GF-D8 (cell line): ENCODE measurements at places on chromosomes 16 and 17.

DNA sequence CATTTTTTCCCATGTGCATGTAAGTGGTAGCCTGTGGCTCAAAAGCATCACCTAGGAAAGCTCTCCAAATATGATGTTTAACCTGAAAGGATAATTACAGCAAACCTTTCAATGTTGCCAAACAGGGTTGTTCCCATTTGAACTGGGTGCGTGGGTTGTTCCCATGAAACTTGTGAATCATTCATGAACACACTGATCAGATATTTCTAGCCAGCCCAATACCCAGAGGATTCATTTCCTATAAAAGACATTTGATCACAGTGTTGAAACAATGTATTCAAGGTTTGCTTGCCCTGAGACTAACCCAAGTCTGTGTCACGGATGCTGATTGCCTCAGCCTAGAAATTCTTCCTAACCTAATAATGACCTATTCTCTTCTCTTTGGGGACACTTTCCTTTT is 12.9 kb downstream of the KRT39 start:
- DNase-seq, result no peak

DNA sequence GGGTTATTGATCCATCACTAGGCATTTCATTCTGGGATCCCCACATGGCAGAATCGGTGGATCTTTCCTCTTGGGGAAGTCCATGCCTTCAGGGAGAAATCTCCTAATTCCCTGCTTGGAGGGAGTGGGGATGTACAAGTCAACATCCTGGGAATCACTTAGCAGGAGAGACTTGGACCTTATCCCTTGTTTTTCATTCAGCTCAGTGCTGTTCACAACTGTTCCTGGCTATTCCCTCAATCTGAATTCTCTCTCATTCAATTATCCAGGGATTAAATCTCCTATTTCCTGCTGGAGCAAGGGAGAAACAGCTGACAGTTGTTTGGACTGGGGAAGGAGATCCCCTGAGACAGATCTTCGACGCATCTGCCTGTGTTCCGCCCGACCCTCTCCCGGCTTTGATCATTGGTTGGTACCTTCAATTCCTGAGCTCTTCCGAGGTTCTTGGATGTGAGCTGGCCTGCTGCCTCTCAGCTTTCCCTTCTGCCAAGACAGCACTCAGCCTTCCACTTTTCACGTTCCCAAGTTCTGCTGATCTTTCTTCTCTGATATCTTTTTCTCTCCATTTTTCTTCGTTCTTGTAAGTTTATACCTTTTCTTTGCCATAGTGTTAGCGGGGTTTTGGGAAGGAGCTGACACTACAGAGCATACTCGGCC is 115.4 kb upstream of the GNAO1 start:
- DNase-seq, result no peak

DNA sequence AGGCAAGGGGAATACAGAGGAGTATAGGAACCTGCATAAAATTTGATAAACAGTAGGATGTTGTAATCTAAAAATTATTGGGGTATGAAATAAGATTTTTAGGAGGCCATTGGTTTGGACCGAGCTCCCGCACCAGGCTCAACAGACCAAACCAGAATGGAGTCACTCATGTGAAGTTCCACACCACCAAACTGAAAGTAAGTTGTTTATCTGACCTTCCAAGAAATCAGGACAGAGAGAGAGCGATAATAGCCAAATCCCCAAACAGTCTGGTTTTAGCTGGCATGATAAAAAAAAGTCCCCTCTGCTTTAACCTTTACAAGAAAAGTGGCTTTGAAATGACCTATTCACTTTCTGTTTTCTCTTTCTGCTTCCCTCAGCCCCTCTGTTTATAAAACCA is 45.7 kb upstream of the SIAH1 start:
- no peak for DNase-seq

DNA sequence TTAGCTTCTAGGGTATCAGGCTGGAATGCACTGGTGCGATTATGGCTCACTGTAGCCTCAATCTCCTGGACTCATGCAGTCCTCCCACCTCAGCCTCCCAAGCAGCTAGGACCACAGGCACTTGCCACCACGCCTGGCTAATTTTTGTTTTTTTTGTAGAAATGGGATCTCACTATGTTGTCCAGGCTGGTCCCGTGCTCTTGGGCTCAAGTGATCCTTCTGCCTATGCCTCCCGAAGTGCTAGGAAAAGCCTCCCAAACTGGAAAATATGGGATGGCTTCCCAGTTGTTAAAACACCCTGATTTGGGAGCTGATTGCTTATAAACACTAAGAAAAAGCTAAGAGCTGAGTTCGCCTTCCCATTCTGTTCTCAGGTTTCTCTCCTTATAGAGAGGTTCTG is 6.6 kb upstream of the ZNF263 start:
- DNase-seq, result no peak

GRCh38 chr16:71911121-71911520 is 15.8 kb downstream of the IST1 start:
- no peak for DNase-seq

GRCh38 chr16:65023802-65024201 is 98.1 kb downstream of the CDH11 start:
- no peak for DNase-seq

DNA sequence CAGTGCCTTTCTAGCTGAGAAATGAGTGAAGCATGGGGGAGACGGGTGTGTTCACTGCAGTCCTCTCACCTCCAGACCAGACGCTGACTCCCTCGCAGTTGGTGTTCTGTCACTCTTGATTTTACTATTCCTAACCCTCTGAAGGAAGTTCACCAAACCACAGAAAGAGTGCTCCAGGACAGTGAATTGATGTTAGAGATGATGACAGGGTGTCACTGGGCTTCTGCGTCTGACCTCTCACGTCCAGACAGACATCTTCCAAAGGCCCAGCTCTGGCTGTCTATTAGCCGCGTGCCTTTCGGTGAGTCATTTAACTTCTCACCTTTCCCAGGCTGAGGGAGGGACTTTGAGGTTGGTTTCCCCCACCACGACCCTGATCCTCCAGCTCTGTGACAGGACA is 8.2 kb downstream of the CRAMP1 start:
- no peak for DNase-seq

- no peak for DNase-seq
Measured at GRCh38 chr17:284676-285355, 67.8 kb downstream of the RPH3AL start.

DNA sequence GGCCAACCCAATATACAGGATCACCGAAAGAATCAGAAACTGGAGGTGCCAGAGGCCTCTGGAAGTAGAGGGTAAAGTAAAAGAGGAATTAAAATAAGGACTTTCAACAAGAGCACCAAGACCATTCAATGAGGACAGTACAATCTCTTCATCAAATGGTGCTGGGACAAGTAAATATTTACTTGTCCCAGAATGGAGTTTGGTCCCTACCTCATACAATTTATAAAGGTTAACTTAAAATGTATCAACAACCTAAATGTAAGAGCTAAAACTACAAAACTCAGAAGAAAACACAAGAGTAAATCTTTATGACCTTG is 56.5 kb downstream of the USP31 start:
- no peak for DNase-seq

DNA sequence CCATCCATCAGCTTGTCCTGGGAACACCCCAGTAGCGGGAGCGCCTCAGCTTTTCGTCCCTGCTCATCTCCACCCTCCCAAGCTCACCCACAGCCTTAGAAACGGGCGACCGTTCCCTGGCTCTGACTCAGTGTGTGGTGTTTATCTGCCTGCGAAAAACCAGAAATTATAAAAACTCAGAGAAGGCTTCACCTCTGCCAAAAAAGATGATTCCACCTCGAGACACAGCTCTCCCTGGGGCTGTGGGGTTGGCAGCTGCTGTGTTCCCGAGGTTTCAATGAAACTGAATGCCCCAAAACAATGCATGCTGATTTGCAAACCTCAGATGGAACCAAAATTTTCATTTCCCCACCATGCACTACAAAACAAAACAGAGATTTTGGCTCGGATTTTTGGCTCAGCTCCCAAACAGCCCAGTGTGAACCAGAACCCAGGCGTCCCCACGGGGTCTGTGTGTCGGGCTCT is 62.4 kb upstream of the MED9 start:
- no peak for DNase-seq

- no peak for DNase-seq
Measured at GRCh38 chr17:5485270-5486205, at the start of gene DERL2. DERL2 (minus strand) TSS chr17:5486178; CDS start chr17:5486161, 17 bp downstream.

DNA sequence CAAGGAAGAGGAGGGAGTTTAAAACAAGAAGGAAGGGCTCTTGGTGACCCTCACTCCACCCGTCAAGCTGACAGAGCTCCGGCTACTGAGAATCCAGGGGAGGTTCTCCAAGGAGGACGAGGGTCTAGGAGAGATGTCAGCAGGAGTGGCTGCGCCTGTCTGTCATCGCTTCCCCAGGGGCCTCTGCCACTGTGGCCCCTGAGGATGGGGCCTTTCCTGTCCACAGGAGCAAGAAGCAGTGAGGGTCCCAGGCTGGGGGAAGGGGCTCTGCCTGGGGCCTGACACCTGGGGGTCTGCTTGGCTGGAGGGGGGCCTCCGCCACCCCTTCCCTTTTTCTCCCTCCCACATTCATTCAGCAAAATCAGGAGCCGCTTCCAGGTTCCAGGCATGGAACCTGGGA is 66.5 kb upstream of the TNRC6C start:
- no peak for DNase-seq

DNA sequence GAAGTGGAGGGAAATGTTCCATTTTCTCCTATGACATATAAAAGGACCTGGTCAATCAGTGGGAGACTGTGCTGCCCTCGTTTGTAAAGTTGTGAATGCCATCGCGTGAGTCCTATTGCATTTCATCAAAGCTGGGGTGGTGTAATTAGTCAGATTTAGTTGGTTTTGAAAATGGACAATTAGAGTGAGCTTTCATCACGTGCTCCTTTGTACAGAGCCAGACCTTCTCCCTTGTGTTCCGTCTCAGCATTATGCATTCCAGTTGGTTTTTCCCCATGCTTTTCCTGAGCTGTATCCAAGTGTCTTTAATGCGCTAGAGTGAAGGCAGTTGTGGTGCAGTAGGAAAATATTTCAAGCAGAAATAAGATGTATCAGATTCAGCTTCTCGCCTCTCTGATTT is 10.4 kb downstream of the SEC14L1 start:
- no peak for DNase-seq

GRCh38 chr17:62824290-62825131 is 16.4 kb upstream of the MARCHF10 start:
- DNase-seq, result no peak

GRCh38 chr16:74271872-74272271 is 24.7 kb upstream of the PSMD7 start:
- DNase-seq, result no peak

DNA sequence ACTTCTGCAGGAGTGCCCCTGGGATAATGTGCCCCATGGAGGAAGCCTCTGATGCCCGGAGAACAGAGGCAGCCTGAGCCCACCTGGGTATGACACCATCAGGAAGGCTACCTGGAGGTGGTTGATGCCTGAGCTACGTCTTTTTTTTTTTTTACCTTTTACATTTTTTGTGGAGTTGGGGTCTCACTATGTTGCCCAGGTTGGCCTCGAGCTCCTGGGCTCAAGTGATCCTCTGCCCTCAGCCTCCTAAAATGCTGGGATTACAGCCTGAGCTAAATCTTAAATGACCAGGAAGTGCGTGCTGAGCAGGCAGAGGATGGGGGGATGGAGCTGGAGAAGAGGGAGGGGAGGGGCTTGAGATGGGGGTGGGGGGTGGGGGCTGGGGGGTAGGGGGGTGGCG is 32.7 kb downstream of the ABCC6 start:
- DNase-seq, result no peak

DNA sequence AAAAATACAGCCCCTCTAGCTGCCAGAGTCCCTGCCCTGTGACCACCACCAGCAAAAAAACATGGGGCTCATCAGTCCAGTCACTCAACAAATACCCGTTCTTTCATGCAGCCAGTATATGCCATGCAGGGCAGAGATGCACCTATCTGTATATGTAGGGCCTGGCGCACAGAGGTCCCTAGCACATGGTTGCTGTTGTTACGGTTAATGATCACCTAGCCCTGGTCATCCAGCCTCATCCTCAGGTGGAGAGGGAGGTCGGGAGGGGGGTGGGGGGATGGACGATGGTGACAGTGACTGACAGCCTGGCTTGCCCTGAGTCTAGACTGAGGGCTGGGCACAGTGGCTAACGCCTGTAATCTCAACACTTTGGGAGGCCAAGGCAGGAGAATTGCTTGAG is 1.5 kb downstream of the SDR42E2 start:
- DNase-seq, result no peak

GRCh38 chr17:43877031-43877430 is 30.1 kb downstream of the CD300LG start:
- DNase-seq, result no peak

- no peak for DNase-seq
Measured at GRCh38 chr17:66548659-66549310, 246.4 kb downstream of the PRKCA start.

GRCh38 chr17:60747069-60747808 is 69.6 kb downstream of the BCAS3 start:
- DNase-seq, result no peak
